Heart left ventricle (tissue), 16 donors: ENCODE measurements at places on chromosomes 2 and 18. TPM values are rescaled to one million over a fixed set of nuclear protein-coding genes. Genes with fewer than 3 reads are reported as not detected.

CRACDL gene
- 3.1 TPM for total RNA-seq

LOXL3 gene
- total RNA-seq = 1.6 TPM

DAW1 gene
- not detected for total RNA-seq

TCF23 gene
- not detected for total RNA-seq

UGT1A4 gene
- total RNA-seq = not detected

GALR1 gene
- 0.04 TPM for total RNA-seq

ELAC1 gene
- total RNA-seq = 4.0 TPM

HES6 gene
- 0.45 TPM for total RNA-seq

PLCL1 gene
- 126 TPM for total RNA-seq

MARCO gene
- 5.6 TPM for total RNA-seq

OR6B2 gene
- total RNA-seq = not detected

- no peak for DNase-seq
These were observed 34.4 kb downstream of the NEMP2 start for GRCh38 chr2:190500054-190500502.

DNA sequence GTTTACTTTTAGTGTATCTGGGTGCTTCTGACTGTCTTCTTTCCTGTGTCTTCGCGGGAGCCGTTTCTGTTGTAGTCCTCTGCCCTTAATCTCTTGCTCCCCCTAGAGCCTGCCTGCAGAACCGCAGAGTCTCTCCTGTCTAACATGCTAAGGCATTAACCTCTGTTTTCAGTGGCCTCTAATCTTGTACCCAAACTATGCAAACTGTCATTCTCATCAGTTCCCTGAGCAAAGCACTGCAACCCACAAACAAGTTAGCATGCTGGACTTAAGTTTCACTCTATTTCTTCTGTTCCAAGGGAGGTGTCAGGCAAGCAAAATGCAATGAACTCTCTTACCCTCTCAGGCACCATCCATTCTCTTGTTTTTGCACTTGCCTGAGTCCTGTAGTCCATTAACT is 138.4 kb downstream of the OTX1 start:
- no peak for DNase-seq

DNA sequence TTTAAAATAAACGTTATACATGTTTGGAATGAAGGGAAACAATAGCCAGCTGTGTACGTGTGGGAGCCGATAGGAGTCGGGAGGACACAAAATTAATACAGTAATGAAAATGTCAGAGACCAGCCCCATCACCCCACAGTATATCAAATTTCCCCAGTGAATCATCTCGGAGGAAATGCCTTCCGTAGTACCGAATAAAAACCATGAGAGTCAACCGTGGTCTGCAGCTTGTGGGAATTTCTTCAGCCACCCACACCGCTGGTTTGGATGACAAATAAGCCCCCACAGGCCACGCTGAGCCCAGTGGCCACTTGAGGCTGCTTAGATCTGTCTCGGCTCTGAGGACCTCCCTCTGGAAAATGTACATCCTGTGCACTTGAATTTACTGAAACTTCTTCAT is 133.7 kb downstream of the COL6A3 start:
- peak; percentile 40 for DNase-seq

DNA sequence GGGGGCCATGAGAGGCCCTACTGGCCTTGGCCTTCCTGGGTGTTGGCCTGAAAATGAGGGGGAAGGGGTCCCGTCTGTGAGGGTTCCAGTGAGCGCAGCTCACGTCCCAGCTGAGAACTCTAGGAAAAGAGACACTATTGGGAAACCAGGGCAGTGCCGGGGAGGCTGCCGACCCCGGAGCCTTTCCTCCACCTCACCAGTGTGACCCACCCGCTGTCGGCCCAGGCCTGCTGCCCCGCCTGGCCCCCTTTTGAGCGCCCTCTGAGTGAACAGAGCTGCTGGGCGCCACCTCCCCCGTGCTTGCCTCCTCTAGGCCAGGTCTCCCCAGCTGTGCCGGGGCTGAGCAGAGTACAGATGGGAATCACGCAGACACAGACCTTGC is 17.5 kb upstream of the ARHGEF4 start:
- no peak for DNase-seq

DNA sequence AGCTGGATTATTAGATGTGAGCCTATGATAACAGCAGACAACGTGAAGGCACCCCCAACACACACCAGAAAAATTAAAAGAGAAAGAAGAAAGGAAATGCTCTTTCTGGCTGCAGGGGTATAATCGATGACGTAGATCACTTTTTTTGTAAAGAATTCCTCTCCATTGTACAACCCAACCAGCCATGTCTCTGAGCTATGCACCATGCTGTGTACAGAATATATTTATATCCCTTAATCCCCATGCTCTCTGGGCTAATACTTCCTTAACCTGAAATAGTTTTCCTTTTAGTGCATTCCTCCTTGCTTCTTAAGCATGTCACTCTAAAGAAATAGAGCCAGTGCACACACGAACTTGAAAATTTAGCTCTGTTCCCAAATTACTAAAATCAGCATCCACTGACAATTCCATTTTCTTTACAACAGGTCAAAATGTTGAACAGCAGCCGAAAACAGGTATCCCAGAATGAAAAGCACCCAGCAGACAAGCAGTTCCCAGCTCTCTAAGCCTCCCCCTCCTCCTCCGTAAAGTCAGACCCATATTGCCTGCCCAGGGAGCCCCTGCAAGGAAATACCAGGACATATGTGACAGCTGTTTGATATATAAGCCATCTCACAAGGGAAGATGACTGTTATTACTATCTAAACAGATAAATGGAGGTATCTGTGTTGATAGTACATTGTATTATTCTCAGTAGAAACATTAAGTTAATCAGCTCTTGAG is 247.4 kb upstream of the RAB6C start:
- DNase-seq = no peak

- DNase-seq = no peak
These were observed 18.6 kb downstream of the THADA start for GRCh38 chr2:43576981-43577892.

- DNase-seq = no peak
These were observed 43.6 kb downstream of the TET3 start for GRCh38 chr2:74028290-74028689.

GRCh38 chr18:52582516-52582915 is 242.5 kb downstream of the DCC start:
- DNase-seq = no peak

GRCh38 chr18:2572171-2572569 is 813 bp downstream of the NDC80 start:
- DNase-seq = no peak

- DNase-seq = no peak
These were observed 67.2 kb upstream of the RAB6C start for GRCh38 chr2:129912066-129912820.

GRCh38 chr2:143505542-143505941 is 376.3 kb downstream of the ARHGAP15 start:
- no peak for DNase-seq

DNA sequence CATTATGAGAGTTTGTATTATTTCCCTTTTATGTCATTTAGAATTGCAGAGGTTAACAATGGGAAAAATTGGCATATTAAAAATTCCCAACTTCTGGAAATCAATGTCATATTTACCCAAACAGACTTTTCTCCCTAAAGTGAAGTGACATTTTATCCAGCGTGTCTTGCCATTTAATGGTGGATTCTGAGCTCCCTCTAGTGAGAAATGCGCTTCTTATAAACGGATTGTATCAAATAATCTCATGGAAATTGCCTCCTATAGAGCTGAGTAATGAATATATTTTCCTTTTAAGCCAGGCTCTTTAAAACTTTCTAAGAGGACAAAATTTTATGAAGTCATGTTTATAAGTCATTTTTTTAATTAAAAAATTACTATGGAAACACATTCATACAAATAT is 5.7 kb upstream of the GCFC2 start:
- DNase-seq = no peak

- DNase-seq = no peak
These were observed 76.6 kb downstream of the CLIP4 start for GRCh38 chr2:29191817-29192216.

- DNase-seq = no peak
These were observed 2.4 kb upstream of the ARID5A start for GRCh38 chr2:96534141-96534540.

GRCh38 chr18:74832999-74833398 is 235.3 kb downstream of the ZNF407 start:
- DNase-seq = no peak

DNA sequence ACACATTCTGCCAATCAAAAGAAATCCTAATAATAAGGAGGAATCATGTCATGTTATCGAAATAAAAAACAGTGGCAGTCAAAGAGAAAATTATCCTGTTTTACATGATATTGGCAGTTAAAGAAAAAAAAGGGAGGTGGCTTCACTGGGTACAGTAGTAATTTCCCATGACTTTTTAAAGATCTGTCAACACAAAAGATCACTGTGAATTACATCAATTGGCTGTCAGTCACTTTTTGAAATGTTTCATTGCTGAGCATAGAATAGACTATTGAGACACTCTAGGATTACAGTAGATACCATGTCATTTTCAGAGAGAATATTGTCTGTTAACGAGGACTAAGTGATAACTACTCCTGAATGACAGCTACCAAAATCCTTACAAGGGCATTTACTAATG is 335.7 kb upstream of the CYP26B1 start:
- DNase-seq = no peak

DNA sequence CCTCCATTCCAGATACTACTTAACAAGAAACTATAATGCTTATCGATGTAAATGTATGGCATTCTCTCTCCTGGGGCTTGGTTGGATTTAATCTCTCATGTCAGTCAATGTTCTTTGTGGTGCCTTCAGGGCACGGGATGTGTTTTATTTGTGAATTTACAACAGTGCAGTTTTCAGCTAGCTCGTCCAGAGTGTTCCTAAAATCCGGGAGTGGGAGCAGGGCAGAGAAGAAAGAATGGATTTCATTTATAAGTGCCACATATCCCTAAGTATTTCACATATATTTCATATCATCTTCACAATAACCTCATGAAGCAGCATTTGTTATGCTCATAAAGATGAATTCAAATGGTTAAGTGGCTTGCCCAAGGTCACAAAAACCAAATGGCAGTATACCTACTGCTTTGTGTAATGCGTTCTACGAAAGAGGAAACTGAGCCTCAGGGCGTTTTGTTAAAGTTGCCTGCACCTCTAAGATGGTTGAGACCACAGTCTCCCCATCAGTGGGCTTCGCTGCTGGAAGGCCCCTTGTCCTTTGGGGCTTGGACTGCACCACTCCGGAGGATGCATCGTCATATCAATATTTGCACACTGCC is 134.7 kb upstream of the MGAT5 start:
- no peak for DNase-seq

- no peak for DNase-seq
These were observed 55.2 kb downstream of the MBP start for GRCh38 chr18:77077401-77077800.

GRCh38 chr2:10554961-10555809 is 107.1 kb upstream of the ODC1 start:
- no peak for DNase-seq

DNA sequence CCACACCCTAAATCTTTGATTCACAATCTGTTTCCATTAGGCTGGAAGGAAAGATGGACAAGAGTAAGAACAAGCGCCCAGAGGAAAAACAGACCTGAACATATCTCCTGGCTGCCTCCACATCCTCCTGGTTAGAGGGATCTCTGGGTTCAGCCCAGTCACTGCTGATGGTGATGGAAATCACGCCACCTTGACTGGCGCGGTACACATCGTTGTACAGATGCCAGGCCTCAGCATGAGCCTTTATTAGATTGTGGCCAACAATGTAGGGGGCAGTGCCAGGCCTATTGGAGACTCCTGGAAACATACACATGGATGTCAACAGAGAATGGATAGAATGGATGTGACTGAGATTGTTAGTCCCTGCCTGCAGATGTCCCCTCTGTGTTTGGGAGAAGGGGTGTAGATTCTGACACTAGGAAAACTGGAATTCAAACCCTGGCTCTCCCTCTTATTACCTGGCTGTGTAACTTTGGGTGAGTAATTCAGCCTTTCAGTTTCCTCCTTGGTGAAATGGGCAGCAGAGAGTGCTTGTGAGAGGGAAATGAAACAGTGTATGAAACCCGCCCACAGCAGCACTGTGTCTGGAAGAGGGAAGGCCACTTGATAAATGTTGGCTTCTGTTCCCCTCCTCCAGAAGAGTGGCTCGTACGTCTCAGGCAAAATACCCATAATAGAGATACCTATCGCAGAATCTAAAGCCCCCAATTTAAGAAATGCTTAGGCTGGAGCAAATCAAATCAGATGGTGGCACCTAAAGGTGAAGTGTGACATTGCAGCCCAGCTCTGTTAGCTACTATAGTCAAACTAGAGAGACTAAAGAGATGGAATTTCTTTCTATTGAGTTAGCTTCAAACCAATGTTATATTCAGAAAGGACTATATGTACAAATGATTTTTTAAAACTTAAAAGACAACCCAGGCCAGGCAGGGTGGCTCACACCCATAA is 36.2 kb downstream of the LCT start:
- DNase-seq = no peak

DNA sequence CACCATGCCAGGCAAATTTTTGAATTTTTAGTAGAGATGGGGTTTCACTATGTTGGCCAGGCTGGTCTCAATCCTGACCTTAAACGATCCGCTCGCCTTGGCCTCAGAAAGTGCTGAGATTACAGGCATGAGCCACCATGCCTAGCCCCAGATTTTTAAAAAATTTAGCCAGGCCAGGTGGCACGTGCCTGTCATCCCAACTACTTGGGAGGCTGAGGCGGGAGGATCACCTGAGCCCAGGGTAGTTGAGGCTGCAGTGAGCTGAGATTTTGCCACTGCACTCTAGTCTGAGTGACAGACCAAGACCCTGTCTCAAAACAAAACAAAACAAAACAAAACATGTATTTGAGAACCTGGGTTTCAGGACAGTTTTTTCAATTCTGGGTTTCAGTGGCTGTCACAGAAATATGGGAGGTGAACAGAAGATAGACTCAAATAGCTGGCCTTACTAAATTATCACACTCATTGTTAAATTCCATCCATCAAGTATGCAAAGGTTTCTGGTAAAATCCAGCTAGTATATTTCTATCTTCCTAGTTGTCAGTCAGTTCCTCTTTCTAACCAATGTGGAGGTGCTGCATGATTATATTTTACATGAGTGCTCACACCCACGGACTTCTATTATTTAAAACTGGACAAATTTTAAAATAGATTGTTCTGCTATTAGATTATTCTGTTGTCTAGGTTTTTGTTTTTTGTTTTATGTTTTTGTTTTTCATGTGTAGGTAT is 5.4 kb downstream of the ALPG start:
- no peak for DNase-seq
